ENCODE measurements at places on chromosomes 1 and 21.
A peak's percentile ranks its signal among the peaks of the same experiment; 100 is the strongest.

- H3K36me3 ChIP-seq: no peaks in the 10 kb centered on the region
- H3K4me1 ChIP-seq: no peaks in the 10 kb centered on the region
- no peak overlapping the region for H3K4me3 ChIP-seq
- no peaks in the 10 kb centered on the region for H3K27me3 ChIP-seq
- no peak overlapping the region for H3K27ac ChIP-seq
- DNase-seq: no peak
These were observed 161.8 kb upstream of the B3GALT2 start for GRCh38 chr1:193348091-193348768.

- H3K36me3 ChIP-seq: no peaks in the 10 kb centered on the region
- no peaks in the 10 kb centered on the region for H3K4me1 ChIP-seq
- DNase-seq: no peak
- H3K27ac ChIP-seq: no peak overlapping the region
- H3K27me3 ChIP-seq: no peaks in the 10 kb centered on the region
These were observed 32.9 kb upstream of the CLDN8 start for GRCh38 chr21:30248844-30249243.

- H3K27ac ChIP-seq: no peak overlapping the region
- H3K4me3 ChIP-seq: no peak overlapping the region
- H3K4me1 ChIP-seq: no peaks in the 10 kb centered on the region
- H3K36me3 ChIP-seq: no peaks in the 10 kb centered on the region
- no peaks in the 10 kb centered on the region for H3K27me3 ChIP-seq
- no peak for DNase-seq
These were observed 161.7 kb downstream of the FASLG start for GRCh38 chr1:172820475-172821158.

- H3K36me3 ChIP-seq: no peaks in the 10 kb centered on the region
- H3K27ac ChIP-seq: no peak overlapping the region
- H3K4me1 ChIP-seq: no peaks in the 10 kb centered on the region
- DNase-seq: no peak
- no peaks in the 10 kb centered on the region for H3K27me3 ChIP-seq
- no peak overlapping the region for H3K4me3 ChIP-seq
These were observed 43.3 kb downstream of the SSBP3 start for GRCh38 chr1:54362881-54363340.

GRCh38 chr1:238485912-238486209 lies 595.1 kb upstream of the ZP4 start:
- no peak overlapping the region for H3K27ac ChIP-seq
- H3K4me3 ChIP-seq: no peak overlapping the region
- H3K36me3 ChIP-seq: no peaks in the 10 kb centered on the region
- peak; percentile 3 for DNase-seq

- DNase-seq: no peak
- no peaks in the 10 kb centered on the region for H3K36me3 ChIP-seq
- no peaks in the 10 kb centered on the region for H3K27me3 ChIP-seq
These were observed 53.6 kb upstream of the MUTYH start for GRCh38 chr1:45393718-45394302.

DNA sequence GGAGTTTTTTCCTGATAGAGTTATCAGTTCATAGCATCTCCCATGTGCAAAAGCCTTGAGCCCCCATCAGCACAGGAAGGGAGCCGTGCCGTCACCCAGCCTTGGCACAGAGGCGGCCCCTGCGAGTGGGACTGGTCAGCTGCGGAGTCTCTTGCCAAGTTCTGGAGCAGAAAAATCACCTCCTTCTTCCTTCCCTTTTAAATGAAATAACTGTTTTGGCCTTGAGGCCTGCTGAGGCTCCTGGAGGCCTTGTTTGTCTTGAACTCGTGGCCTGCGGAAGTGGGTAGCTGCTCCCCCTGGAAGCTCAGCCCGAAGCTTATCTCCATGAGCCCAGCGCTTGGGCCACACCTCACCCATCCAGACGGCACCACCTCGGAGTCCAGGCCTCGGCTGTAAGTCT lies 145.7 kb upstream of the TMEM51 start:
- H3K27me3 ChIP-seq: no peaks in the 10 kb centered on the region
- DNase-seq: no peak
- no peaks in the 10 kb centered on the region for H3K4me1 ChIP-seq
- H3K4me3 ChIP-seq: no peak overlapping the region
- no peak overlapping the region for H3K27ac ChIP-seq

GRCh38 chr1:231153726-231154125 lies 8.1 kb upstream of the TRIM67 start:
- H3K27me3 ChIP-seq: peaks cover 26% of the 10 kb centered on the region
- H3K4me3 ChIP-seq: no peak overlapping the region
- no peaks in the 10 kb centered on the region for H3K36me3 ChIP-seq
- DNase-seq: no peak
- H3K4me1 ChIP-seq: no peaks in the 10 kb centered on the region
- H3K27ac ChIP-seq: no peak overlapping the region

DNA sequence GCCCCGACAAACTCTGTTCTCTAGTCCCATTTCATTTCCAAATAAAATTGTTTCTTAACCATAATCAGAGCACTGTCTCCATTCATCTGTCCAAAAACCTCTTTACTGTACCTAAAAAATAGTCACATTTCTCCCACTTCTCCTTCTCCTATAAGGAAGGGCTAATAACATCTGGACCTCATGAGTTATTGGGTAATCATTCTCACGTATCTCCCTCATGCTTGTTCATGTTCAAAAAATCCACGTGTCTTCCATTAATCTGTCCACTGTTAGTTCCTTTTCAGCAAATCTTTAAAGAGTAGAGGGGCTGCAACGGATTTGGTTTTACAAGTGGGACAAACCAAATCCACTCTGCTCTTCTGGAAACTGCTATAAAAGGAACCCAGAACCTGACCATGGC lies 1418.8 kb downstream of the MRPL39 start:
- H3K4me3 ChIP-seq: no peak overlapping the region
- no peaks in the 10 kb centered on the region for H3K27me3 ChIP-seq
- no peaks in the 10 kb centered on the region for H3K4me1 ChIP-seq

GRCh38 chr1:147177611-147178380 lies 5.5 kb upstream of the PRKAB2 start:
- no peak overlapping the region for H3K27ac ChIP-seq
- no peaks in the 10 kb centered on the region for H3K36me3 ChIP-seq
- H3K27me3 ChIP-seq: no peaks in the 10 kb centered on the region
- H3K4me3 ChIP-seq: no peak overlapping the region
- H3K4me1 ChIP-seq: peaks cover 11% of the 10 kb centered on the region

- no peaks in the 10 kb centered on the region for H3K27me3 ChIP-seq
- no peak overlapping the region for H3K4me3 ChIP-seq
- H3K27ac ChIP-seq: no peak overlapping the region
- H3K36me3 ChIP-seq: no peaks in the 10 kb centered on the region
- DNase-seq: no peak
- no peaks in the 10 kb centered on the region for H3K4me1 ChIP-seq
These were observed 783.2 kb upstream of the NEGR1 start for GRCh38 chr1:73065339-73066041.
